ENCODE measurements at places on chromosomes 5 and 9.

GRCh38 chr5:97119007-97119390 is 23.4 kb downstream of the LIX1 start:
- ATAC-seq = no peak

DNA sequence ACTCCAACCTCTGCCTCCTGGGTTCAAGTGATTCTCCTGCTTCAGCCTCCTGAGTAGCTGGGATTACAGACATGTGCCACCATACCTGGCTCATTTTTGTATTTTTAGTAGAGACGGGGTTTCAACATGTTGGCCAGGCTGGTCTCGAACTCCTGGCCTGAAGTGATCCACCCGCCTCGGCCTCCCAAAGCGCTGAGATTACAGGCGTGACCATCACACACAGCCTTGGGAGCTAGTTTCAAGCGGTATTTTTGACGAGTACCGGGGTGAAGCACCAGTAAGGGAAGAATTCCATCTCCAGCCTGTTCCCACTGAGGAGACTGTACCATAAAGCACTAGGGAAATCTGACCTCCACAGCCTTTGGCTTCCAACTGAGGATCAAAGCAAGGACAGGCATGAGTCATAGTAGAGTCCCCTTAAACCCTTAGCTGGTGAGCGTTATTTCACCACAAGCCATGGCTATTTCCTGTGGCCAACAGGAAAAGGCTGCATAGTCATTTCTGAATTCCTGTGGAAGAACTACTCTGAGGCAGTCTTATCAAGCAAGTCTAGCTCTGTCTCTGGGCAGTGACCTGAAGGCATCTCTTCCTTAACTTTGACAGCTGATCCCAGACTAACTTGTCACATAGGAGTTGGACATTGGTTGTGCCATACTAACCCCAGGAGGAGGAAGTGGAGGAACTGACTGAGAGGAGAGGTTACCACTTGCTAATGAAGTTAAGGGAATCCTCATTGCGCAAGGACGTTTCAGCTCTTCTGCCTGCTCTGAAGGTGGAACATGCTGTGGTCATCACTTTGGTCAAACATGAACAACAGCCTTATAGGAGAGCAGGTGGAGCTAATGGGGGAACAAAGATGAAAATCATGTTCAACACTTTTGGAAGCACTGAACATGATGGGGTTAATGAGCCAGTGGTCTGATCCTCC is 85.8 kb upstream of the DMRT1 start:
- ATAC-seq = no peak

GRCh38 chr9:22045423-22045822 is 36.3 kb upstream of the CDKN2B start:
- ATAC-seq = no peak

DNA sequence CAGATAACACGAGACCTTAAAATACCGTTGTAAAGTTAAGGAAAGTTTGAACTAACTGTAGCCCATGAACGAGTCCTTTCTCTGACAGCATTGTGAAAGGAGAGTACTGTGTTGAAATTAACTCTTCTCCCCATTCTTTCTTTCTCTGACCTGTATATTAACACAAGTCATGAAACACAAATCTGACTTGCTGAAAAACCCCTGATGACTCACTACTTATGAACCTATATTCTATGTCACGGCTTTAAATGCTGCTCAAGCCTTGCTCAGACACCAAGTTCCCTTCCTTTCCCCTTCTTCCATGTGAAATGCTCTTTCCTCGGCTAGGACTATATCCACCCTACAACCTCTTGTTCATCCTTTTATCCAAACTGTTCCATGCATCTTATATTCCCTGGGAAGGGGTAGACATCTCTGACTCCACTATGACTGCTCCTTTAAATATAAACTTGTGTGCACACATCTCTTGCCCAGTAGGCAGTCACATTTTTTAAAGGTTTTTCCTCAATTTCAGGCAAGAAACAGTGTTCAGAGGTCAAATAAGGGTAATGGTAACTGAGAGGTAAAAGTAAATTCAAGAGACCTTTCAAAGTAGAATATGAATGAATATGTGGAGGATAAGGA is 142.9 kb downstream of the NFIB start:
- ATAC-seq = no peak

DNA sequence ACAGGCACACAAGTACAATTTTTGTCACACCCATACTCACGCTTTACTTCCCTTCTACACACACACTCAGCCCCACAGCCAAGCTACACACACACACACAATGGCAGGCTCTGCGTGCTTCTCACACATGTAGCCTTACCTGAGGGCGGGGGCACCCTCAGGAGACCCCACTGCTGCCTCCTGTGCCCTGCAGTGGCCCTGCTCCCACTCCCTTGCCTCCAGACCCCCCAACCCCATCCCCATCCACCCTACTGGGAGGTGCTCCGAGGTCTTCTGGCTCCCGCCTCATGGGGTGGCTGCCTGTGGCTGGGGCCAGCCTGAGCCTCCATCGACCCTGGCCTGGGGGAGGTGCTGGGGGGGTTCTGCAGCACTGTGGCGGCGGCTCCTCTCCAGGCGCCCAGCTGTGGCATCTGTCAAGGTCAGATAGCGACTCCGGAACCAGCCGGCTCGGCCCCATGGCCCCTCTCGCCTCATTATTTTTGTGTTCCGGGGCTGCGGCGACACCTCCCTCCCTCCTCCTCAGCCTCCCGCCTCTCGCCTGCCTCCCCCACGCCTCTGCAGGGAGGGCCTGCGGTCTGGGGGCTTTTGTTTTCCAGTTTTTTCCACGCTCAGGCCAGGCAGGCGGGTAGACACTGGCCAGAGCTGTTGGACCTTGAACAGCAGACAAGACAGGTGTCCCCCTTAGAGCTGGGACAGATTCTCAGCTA is 21.7 kb downstream of the CXXC5 start:
- ATAC-seq = peak; percentile 70

DNA sequence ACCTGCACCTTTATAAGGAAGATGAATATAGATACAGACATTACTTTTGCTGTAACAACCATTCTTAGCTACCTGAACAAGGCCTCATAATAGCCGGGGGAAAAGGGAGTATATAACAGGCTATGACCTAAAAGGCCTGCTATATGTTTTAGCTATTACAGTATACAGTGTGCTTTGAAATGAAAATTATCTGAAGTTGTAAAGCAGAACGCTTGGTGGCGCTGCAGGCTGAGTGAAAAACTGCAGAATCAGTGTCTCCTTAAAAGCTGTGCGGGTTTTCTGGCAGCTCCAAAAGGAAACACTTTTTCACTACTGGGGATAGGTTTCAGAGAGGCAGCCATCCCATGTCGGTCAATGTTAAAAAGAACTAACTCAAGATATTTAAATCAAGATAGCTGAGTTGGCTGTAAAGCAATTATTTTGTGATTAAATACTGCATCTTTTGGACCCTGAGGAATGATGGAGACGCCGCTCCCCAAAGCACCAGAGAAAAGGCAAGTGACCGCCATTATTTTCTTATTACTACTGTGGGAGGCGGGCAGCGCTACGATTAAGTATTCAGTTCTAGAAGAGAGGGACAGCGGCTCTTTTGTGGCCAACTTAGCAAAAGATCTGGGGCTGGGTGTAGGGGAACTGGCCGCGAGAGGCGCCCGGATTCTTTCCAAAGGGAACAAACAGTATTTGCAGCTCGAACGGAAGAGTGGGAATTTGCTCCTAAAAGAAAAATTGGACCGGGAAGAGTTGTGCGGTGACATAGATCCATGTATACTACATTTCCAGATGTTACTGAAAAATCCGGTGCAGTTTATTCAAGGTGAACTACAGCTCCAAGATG is 5.9 kb downstream of the PCDHB6 start:
- no peak for ATAC-seq

DNA sequence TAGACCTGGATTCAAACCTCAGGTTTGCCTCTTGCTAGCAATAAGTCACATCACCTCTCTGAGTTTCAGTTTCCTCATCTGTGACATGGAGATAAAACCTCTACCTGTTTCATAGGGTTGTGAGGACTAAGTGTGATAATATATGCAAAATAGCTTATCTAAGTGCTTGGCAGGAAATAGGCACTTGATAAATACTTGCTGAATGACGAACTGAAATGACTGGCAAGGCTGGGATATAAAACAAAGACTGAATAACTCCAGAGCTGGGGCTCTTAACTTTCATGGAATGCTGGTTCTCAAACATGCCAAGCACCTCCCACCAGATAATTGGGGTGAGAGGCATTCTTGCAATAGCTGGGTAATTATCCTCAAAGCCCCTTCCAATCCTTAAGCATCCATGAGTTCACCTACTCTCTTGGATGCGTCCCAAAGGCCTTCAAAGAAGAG is 87.6 kb downstream of the ADRB2 start:
- ATAC-seq = no peak

GRCh38 chr9:34256104-34256503 is 73.0 kb downstream of the KIF24 start:
- no peak for ATAC-seq

GRCh38 chr5:55234121-55234700 is 803 bp upstream of the CCNO start:
- no peak for ATAC-seq

GRCh38 chr5:65326922-65327321 is 154.8 kb downstream of the ADAMTS6 start:
- ATAC-seq = no peak

- ATAC-seq = no peak
Measured at GRCh38 chr9:126000731-126001580, 253.8 kb downstream of the PBX3 start.

DNA sequence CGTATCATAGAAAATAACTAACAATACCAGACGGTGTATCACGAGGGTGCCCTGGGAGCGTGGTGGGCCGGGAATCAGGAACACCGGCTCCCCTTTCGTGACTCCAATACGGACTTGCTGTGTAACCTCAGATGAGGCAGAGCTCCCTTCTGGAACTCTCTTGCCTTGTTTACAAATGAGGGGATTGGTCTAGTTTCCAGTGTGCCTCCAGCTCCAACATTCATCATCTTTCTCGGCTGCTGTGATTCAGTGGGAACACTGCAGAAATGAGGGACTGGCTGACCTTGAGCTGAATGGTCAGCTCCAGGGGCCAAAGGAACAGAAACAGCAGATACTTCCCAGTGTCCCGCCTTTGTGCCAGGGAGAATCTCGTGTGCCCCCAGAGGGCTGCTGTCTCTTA is 22.6 kb upstream of the TGFBI start:
- no peak for ATAC-seq

GRCh38 chr9:97723819-97724218 is 26.7 kb upstream of the XPA start:
- ATAC-seq = no peak

DNA sequence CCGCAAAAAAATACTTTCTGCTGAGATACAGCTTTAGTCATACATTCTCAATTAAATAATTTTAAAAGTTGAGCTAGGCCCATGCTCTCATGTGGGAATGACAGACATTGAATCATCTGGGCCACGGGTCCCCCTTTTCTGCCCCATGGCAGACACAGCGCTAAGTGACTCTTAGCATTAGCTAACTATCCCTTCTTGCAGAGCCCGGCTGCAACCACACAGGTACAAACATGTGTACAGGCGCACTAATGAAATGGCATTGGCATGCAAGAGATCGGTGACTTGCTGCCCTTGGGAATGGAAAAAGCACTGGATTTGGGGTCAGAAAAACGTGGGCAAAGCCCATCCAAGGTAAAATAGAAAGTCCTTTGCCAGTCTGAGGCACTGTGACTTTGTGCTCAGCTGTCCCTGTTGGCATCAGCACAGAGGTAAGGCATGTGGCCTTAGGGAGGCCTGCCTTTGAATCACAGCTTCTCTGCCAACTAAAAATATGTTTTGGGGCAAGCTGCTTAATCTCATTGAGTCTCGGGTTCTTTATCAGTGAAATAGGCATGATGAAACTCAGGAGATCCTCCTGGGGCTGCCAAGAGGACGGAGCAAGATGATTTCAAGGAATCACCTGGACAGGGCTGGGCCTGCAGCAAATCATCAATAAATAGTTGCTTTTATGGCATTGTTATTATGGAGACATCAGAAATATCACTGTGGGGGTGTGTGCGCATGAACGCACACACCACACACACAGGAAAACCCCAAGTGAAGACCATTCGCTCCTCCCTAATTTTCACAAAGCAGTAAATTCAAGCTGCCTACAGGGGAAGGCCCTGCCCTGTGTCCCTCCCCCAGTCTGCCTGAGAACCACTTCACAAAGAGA is 54.2 kb downstream of the WHRN start:
- ATAC-seq = peak; percentile 91

DNA sequence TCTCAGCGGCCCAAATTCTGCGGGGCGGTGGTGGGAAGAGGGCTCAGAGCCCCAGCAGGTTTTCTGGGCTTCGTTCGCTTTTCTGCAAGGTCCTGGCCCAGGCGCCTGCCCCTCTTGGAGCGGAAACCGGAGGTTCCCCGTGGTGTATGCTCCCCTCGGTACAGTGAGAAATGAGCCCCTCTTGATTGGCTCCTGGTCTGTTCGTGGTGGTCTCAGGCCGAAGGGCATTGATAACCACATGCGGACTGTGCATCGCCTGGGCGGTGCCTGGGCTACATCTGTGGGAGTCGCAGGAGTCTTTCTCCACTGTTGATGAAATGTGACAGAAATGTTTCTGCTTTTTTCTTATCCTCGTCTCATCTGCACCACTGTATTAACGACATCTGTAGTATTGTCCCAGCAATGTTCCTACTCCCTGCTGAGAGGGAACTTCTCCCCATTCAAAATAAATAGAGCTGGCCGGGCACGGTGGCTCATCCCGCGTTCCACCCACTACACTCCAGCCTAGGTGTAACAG is 682 bp downstream of the MAN1B1 start:
- no peak for ATAC-seq

DNA sequence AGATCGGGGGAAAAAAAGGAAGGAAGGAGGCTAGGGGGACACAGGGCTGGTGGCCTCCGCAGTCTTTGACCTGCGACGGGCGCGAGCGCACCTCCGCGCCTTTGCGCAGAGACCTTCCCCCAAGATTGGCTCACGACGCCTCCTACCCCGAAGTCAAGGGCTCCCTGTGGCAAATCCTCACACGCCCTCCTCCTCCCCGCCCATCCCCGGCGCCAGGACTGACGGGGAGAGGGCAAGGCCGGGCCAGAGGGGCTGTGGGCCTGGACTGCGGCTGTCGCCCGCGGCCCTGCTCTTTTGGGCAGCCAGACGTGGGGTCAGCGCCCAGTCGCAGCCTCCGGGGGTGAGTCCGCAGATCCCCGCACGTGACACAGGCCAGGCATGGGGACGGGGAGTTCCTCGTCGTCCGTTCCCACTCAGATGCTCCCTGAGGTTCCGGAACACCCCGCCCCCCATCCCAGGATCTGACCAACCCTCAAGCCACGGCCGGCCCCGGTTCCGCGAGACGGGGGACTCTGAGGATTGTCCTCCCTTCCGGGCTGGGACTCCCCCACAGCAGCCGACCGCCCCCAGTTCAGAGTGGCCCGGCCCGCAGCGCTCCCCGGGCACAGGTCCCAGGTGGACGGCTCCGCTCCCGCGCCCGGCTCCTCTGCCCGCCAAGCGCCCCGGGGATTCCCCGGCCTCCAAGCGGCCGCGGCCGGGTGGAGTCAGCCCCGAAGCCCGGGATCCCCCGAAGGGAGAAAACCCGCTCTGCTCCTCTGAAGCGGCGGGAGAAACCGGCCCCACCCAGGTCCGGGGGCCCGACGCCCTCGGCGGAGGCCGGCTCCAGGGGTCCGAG is 543 bp upstream of the ANKRD33B start:
- peak; percentile 50 for ATAC-seq
